ENCODE measurements at places on chromosomes 6 and 20.

GRCh38 chr20:34493646-34494045, 22.6 kb upstream of the DYNLRB1 start:
- DNase-seq, result no peak

DNA sequence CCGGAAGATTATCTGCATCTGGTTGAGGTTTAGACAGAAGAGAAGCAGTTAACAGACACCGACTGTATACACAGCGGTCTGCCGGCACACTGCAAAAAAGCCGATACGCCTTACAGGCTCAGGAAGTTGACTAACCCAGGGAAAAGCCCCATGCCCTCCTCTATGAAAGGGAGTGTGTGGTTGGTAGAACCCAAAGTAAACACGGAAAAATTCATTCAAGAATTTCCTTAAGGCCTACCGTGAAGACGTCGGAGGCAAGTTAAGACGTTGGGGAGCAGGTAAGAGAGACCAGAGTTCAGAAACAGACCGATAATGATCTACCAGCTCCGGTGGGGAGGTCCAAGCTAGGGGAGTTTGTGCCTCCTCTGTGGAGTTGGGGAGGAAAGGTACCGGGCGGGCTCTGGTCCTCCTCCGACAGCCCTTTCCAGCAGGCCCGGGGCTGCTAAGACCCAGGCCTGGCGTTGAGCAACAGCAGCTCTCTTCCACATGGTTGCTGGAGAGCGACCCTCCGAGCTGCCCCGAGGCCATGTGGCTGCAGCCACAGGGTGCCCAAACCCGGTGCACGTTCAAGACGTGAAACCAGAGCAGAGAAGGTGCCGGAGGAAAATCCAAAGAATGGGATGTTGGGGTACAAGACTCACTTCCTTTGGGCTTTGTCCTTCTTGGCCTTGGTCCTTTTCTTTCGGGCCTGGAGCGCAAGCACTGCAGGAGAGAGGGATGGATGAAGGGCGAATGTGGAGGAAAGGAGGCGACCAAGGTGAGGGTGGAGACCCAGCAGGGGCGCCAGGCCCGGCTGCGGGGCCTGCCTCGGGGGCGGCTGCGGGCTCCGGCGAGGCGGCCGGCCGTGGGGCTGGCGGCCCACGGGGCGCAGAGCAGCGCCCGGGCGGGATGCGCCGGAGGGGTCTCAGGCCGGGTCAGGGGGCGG, 809 bp downstream of the SRPK1 start:
- peak; percentile 74 for DNase-seq

- DNase-seq, result no peak
These were observed 58.0 kb downstream of the GFOD1 start for GRCh38 chr6:13429406-13429753.

GRCh38 chr6:155011809-155012291, 16.7 kb downstream of the TIAM2 start:
- DNase-seq, result peak; percentile 42

DNA sequence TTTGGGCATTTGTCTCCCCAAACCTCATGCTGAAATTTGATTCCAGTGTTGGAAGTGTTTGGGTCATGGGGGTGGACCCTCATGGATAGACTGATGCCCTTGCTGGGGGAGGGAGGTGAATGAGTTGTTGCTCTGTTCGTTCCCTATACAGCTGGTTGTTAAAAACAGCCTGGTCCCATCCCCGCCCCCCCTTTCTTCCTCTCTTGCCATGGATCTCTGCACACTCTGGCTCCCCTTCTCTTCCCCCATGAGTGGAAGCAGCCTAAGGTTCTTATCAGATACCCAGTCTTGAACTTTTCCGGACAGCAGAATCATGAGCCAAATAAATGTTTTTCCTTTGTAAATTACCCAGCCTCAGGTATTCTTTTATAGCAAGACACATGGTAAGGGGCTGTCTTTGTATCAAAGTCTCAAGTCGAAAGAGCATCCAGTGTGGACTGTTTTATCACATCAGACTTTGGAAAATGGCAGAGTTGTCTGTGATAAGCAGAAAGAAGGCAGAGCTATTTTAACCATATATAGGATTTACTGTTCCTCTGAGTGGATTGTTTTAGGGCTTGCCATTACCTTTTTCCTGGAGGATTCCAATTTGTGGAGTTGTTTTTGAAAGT, 31.2 kb downstream of the SLC9A8 start:
- DNase-seq, result no peak
